ENCODE measurements at places on chromosomes 16 and 17.

DNA sequence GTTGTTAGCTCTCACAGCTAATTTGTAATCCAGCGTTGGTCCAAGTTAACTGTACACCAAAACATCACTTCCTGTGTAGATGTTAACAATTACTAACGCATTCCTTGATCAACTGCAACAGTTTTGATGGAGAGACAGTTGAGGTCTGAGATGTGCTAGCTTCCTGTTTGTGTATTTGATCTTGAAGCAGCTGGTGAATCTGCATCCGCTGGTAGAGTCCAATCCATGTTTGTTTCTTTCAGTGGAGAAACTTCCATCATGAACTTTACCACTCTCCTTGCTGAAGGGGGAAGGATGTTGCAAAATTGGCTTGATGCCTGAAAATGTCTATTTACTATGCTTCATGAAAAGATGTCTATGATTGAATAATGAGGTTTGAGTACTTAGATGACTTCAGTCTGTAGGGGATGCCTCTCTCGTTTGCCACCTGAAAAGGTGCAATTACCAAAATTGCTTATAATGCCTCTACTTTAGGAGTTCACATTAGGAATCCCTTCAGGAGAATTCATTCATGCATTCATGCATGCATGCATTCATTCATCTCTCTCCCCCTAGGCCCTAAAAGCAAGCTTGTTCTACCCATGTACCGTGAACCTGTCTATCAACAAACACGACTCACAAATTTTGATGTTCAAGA is 39.6 kb upstream of the ZKSCAN2 start:
- no peak for DNase-seq

GRCh38 chr17:68346448-68346847 is 55.2 kb downstream of the ARSG start:
- DNase-seq: no peak

DNA sequence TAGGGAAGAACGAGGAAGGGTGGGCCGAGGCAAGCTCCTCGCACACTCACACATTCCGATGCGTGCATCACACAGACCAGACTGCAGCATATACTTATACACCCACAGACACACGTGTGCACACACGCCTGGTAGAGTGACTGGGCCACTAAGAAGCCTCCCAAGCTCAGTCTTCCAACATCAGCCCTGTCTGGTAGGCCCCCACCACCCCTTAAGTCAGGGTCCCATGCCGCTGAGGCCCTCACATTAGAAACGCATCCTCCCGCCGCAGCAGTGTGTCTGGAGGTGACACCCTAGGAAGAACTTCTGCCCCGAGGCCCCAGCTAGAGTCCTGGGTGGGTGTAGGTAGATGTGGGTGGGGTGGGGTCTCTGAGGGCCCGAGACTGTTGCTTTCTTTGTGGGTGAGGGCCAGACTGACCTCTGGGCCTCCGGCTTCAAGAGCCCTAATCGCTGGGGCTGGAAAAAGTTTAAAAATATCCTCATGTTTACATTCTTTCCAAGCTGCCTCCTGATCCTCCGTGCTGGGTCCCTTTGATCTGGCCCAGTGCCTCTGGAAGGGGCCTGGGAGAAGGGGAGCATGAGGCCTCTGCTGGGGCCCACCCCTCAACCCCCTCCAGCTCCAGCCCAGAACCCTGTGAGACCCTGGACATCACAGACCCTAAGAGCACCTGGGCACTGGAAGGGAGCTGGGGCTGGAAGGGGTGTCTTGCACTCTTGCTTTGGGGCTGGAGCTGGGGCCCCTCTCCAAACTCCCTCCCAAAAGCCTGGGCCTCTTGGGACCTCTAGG is 13.6 kb downstream of the CDH16 start:
- no peak for DNase-seq

- no peak for DNase-seq
These were observed 220.3 kb upstream of the IRX3 start for GRCh38 chr16:54506741-54507500.

- DNase-seq: no peak
These were observed 33.1 kb downstream of the NLRC5 start for GRCh38 chr16:57022445-57022844.

- no peak for DNase-seq
These were observed 14.0 kb downstream of the RPGRIP1L start for GRCh38 chr16:53689636-53690035.

- DNase-seq: peak; percentile 26
These were observed 18.0 kb upstream of the GAS7 start for GRCh38 chr17:10216213-10216938.

GRCh38 chr16:58809213-58809612 is 75.1 kb upstream of the GOT2 start:
- no peak for DNase-seq

DNA sequence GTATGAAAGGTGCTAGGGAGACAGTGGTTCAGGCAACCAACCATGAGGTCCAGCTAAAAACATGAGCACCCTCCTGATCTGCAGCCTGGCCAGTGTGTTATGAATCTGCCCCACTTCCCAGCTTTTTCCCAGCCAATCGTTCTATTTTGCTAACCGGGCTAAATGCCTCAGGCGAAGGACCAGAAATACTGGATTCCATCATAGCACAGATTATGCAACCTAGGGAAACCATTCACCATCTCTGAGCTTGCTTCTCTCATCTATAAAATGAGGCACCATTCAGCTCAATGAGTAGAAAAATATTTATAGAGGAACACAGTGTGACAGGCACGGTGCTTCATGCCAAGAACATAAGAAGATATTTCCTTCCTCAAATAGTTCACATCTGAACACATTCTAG is 45.2 kb upstream of the NUDT7 start:
- DNase-seq: no peak

DNA sequence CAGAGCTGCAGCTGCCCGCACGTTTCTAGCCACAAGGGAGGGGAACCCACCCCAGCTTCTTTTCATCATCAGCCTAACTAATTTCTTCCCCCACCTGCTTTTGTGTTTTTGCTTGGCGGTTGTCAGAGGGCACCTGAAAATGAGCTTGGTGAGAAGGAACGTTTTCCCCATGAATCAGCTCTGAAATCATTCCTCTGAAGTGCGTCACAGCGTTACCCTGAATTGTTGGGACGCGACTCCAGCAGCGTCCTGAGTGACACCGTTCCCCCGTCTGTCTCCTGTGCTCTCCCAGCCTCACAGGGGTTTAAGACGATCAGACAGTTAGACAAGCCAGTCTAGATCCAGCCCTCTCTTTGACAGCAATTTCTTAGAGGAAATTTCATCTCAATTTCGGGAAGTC is 722.9 kb upstream of the EEF2KMT start:
- DNase-seq: no peak

- peak; percentile 55 for DNase-seq
These were observed 857 bp upstream of the STAT5A start for GRCh38 chr17:42287305-42287976.

GRCh38 chr17:49217651-49218413 is 7.3 kb downstream of the ABI3 start:
- peak; percentile 48 for DNase-seq

GRCh38 chr16:67164599-67165061 is at the start of gene HSF4:
HSF4 (plus strand) TSS chr16:67164745; CDS start chr16:67164812, 67 bp downstream.
- peak; percentile 52 for DNase-seq

GRCh38 chr17:36705283-36705795 is 104.0 kb downstream of the MRM1 start:
- no peak for DNase-seq

DNA sequence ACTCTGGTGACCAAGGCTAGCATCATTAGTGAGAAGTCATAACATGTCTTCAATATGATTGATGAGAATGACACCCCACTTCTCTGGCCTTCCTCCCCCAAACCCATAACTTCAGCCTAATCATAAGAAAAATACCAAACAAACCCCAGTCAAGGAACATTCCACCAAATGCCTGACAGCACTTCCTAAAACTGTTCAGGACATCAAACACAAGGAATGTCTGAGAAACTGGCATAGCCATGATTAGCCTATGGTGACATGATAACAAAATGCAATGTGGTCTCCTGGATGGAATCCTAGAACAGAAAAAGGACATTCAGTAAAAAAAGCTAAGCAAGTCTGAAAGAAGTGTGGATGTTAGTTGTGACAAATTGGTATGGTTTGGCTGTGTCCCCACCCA is 24.7 kb upstream of the TBX4 start:
- no peak for DNase-seq

GRCh38 chr16:49827805-49828438 is 28.0 kb downstream of the ZNF423 start:
- DNase-seq: no peak

DNA sequence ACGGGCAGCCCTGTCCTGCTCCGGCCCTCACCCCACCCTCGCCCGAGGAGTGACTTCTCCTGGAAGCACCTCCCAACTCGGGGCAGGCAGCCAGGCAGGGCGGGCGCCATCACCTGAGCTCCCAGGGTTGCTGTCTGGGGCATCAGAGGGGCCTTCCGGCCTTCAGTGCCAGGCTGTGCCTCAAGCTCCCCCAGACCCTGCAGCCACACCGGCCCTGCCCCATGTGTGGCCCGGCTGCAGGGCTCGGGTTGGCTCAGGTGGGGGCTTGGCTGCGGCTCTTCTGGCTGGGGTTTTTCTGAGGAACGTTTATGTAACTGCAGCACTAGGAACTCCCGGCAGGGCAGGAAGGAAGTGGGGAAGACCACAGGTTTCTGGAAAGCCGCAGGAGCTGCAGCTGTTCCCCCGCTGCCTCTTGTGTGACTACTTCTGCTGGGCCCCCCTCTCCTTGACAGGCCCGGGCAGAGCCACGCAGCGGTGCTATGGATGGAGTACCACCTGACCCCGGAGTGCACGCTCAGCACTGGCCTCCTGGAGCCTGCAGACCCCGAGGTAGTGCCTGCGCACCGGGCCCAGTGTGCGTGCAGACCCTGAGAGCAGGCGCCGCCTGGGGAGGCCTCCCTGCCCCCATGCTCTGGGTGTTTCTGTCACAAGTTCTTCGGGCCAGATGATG is 45.6 kb downstream of the PRMT7 start:
- no peak for DNase-seq

DNA sequence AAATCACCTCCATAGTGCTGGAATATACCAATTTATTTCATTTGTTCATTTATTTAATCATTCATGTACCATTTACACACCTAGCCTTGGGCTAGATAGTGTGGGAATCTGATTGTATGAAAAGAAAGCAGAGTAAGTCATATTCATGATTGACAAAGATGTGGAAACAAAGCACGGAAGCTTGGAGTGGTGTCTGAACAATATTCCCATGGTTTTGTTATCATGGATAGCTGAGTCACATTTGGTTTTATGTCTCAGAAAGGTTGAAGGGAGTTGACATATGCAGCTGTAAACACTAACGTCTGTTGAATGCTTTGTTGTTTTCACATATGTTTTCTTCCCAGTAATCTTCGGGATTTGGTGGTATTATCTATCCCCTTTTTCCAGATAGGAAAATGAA is 76.6 kb downstream of the MAP2K4 start:
- no peak for DNase-seq

DNA sequence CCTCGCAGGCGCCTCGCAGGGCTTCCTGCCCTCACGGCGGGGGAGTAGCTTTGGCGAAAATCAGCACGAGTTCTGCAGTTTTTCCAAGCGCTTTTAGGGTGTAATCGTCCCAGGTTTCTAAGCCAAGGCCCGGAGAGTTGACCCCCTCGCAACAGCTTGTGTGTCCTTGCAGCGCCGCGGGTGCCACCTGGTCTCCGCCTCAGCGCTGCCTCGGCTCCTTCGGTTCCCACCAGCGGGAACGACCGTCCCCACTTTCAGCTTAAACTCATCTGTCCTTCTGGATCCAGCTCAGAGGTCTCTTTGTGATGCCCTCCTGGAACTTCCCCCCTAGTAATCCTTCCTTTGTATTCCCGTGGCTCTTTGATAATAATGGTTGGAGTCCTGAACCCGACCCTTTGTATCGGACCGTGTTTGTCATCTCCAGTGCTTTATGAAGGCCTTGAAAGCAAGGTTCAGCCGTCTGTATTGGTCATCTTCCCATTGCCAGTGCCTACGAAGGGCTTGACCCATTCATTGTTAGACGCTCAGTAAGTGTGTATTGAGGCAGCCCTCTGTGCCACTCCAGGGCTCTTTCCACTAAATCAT is 858 bp upstream of the SMARCE1 start:
- no peak for DNase-seq

DNA sequence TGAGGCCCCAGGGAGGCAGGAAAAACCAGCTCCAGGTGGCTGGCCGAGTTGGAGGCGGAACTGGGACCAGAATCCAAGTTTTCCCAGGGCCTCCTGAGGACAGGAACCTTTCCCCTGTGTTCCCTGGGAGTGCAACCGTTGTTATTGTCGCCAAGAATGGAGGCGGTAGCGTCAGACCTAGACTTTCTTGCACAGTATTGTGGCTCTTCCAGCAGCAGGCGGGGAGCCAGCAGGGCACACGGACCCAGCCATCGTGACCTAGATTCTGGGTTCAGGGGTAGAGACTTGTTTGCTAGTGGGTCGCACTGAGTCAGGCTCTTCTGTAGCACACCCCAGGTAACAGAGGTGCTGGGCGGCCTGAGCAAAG is 667 bp upstream of the KIF19 start:
- DNase-seq: peak; percentile 32

DNA sequence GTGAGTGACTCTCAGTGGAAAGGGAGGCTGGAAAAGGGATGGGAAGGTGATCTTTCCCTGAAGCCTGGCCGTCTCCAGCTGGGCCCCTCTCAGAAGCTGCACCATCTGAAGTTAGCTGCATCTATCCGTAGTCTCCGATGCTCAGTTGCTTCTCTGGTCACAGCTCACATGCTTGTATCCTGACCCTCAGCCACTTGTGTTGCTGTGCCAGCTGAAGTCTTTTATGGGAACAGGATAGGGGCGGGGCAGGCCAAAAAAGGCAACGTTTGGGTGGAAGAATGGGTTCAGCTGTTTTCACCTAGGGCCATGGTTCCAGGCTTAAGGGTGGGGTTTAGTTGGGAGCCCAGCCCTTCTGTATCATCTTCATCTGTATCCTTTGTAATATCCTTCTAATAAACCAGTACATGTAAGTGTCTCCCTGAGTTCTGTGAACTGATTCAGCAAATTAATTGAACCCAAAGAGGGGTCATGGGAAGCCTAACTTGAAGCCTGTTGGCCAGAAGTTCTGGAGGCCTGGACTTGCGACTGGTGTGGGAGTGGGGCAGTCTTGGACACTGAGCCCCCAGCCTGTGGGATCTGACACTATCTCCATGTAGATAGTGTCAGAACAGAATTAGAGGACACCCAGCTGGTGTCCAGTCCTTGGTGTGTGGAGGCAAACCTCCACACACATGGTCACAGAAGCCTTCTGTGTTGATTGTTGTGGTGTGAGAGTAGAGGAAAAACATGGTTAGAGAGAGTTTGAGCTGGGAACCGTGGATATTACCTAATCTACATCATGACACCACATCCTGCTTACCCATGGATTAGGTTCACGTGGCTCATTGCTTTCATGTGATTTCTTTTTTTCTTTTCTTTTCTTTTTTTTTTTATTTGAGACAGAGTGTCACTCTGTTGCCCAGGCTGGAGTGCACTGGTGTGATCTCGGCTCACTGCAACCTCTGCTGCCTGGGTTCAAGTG is 49.3 kb upstream of the FBXO47 start:
- no peak for DNase-seq

All from midbrain (tissue), 1 donor.